ENCODE measurements at places on chromosomes 3 and 15. TPM values are rescaled to one million over a fixed set of nuclear protein-coding genes. Genes with fewer than 3 reads are reported as not detected.

Gene MCTP2
- 3.9 TPM for total RNA-seq

GRCh38 chr15:40464595-40465185 is 6.1 kb upstream of the CHST14 start:
- DNase-seq = no peak

- no peak for DNase-seq
Measured at GRCh38 chr3:185998136-185998535, 60.3 kb upstream of the TRA2B start.

DNA sequence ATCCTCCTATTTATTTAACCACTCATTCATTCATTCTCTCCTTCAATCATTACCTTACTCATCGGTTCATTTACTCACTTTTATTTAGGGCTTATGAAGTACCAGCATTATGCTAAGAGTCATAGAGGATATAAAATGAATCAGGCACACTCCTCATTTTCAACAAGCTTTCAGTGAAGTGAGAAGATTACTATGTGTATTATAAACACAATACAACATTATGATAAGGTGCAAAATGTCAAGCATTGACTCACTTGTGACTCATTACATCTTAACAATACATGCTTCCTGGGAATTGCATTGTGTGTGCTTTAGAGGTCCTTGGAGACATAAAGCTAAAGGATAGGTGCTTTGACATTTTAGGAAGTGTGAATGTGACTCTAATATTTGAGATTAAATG is 60.4 kb downstream of the PLAAT1 start:
- DNase-seq = peak; percentile 33

GRCh38 chr3:148901987-148902791 is 37.1 kb downstream of the CPA3 start:
- peak; percentile 69 for DNase-seq

GRCh38 chr15:51390966-51391422 is 49.5 kb downstream of the GLDN start:
- no peak for DNase-seq

All from fibroblast of the aortic adventitia (primary cell).